ENCODE measurements at places on chromosomes 7 and 10.

DNA sequence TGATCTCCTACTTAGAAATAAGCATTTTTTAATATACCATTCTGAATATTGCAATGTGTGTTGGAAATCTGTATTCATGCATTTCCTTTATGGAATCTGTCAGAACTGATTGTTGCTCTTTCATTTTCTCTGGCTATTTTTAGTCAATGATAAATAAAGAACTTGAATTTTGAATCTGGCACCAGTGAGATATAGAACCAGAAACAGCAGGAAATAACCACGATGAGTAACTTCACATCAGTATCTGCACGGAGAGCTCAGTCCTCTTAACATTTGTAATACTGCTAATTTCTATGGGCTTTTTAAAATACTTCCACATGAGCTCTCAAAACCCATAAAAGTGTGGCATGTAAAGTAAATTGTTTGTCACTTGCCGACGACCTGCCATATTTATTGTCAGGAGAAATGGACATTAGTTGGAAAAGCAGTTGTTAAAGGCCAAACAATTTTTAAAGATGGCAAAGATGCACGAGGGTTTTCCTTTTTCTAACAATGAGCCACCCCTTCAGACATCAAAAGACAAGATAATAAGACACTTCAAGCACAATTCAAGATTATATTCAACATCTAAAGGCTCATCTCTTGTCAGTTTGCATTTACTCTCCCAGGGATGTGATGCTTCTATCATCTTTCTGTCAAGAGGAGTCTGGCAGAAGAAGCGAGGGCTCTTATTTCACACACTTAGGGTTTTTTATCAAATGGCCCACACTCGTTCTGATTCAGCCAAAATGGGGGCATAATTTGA lies 118.3 kb downstream of the POU6F2 start:
- DNase-seq = no peak

DNA sequence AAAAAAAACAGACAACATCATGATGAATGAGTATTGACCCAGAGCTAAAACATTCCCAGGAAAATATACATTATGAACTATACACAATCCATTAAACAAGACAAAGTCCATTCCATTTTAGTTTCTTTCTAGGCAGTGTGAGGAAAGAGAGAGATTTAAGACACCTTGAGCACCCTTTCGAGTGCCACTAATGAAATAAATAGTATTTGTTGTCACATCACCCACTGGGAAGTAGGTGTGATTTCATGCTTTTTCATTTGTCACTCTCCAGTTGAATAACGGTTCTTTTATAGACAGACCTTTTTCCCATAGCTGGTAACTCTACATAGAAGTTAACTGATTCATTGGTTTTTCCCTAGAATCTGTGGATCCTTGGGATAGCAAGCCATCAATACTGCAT lies 29.9 kb upstream of the SEMA3A start:
- DNase-seq = no peak

- DNase-seq = no peak
These were observed 59.1 kb downstream of the TASOR2 start for GRCh38 chr10:5743736-5744135.

DNA sequence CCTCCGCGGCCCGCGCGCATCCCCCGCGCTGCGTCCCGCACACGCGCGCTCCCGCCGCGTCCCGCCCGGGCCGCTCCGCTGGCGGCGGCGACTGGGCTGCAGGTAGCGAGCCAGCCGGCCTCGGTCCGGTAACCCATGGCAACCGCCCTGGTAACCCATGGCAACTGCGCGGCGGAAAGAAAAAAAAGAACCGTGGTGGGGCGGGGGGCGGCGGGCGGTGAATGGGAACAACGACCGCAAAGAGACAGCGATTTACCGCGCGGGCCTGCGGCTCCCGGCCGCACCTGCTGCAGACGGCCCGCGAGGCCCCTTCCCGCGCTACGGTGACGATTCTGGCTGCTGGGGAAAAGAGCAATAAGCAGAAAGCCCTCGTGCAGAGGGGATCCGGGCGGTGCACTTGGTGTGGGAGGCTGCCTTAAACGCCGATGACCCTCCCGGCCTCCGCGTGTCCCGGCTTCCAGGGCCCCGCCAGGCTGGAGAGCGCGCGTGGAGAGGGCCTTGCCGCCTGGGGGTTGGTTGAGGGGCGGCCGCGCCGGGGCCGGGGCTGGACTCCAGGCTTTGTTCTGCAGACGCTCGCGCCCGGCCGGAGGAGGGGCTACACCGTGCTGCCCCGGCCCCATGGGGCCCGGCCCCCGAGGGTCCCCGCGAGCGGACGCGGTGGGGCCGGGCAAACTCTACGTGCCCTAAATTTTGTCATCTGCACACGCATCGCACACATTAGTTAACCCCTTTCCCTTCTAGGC lies 84.7 kb downstream of the SNX10 start:
- DNase-seq = no peak

DNA sequence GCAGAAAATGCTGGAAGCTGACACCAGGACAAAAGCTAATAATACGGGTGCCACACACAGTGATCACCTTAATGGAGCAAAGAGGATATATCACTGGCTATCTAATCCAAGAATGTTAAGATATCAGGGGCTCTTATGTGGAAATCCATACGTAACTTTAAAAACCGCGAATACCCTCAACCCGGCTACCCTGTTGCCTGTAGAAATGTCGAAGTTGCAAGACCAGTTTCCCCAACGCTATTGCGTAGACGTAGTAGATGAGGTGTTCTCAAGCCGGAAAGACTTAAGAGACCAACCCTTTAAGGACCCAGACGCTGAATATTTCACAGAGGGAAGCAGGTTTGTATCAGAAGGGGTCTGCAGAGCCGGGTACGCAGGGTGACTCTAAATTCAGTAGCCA lies 7.9 kb upstream of the CYREN start:
- DNase-seq = no peak

DNA sequence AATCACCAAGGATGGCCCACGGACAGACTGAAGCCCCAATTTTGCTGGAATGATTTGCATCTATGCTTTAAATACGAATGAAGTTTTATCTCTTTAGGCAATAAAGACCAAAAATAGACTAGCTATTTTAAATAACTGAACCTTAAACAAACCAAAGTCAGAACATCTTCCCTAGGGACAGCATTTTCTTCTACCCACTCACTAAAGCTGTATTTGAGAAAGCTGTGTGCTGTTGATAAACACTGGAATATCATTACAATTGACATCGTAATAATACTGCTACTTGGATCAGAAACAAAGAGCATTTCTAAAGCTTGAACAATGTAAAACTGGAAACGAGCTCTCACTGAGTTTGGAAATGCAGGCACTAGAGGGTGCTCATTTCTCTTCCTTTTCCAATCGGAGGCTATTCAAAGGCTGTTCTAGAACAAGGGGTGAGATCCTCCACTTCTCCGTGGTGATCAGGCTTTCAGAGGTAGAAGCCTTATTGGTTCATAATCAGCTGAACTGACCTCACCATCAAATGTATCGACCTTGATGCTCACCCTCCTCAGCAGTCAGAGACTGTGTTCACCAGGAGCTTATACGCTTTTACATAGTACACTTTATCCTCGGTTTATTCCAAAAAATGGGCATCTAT lies 225.3 kb upstream of the PRSS1 start:
- no peak for DNase-seq

GRCh38 chr10:29627201-29628132 lies 7.3 kb downstream of the SVIL start:
- peak; percentile 41 for DNase-seq

GRCh38 chr10:70912556-70912955 lies 24.2 kb upstream of the PCBD1 start:
- DNase-seq = no peak

All from MCF 10A (cell line).